ENCODE measurements at places on chromosomes 16 and 17.
A peak's percentile ranks its signal among the peaks of the same experiment; 100 is the strongest.

DNA sequence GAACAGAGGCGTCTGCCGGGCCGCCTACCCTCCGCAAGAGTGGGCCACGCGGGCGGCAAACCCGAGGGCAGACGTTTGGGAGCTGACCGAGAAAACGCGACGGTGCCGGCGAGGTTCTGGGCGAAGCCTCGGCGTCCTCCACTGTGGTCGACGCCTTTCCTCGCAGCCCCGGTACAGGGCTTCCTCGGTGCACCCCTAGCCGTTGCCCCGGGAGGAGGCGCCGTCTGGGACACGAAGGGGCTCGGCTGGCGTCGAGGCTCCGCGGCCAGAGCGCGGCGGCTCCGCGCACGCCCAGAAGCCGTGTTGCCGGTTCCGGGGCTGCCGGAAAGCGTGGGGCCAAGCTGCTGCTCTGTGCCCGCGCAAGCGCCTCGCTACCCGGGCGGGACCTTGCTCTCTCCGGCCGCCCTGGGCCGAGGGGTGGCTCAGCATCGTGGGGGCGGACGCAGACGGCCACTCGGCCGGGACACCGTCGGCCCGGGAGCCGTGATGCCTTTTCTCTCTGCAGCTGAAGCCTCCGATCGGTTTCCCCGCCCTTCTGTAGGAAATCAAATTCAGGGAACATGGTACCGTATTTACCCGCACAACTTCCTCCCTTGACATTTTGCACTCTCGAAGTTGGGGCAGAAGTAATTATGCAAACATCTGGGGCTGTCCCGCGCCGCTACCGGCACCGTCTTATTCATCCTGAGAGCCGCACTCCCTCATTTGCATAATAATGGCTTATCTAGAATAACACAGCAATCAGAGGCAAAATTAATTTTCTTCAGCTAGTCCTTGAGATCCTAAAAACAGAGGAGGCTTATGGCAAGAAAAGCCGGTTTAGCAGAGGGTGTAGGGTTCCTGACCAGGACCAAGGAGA is 7.3 kb upstream of the CBX8 start:
- peak; percentile 56 for DNase-seq

DNA sequence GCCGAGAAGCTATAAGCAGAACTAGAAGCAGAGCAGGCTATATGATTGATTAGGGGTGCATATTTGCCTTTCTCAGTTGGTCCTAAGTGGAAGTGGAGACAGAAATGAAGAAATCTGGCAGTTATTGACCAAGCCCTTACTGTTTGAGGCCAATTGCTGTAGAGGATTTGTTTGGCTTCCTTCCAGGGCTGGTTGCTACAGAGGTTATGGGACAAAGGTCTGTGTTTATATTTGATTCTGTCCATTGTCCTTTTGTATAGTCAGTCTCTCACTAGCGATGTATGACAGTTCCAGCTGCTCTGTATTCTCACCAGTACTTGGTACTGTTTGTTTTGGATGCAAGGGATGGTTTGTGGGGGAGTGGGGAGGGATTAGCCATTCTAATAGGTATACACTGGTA is 7.3 kb upstream of the ALOX15 start:
- no peak for DNase-seq

DNA sequence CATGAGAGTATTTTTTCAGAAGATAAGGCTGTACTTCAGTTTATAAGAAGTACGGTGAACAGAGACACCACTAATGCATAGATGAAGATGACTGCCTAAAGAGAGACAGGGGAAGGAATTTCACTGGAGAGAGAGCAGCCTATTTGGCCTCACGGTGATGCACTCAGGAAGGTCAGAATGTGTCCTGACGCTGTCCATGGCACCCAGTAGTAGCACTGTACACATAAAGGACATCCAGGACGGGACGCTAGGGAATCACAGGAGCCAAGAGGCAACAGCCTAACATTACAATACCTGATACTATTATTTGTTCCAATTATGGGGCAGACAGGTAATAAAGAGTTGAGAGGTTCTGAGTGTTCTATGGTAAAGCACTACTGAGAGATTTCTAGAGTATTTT is 24.9 kb upstream of the LRRC37A start:
- DNase-seq = no peak

DNA sequence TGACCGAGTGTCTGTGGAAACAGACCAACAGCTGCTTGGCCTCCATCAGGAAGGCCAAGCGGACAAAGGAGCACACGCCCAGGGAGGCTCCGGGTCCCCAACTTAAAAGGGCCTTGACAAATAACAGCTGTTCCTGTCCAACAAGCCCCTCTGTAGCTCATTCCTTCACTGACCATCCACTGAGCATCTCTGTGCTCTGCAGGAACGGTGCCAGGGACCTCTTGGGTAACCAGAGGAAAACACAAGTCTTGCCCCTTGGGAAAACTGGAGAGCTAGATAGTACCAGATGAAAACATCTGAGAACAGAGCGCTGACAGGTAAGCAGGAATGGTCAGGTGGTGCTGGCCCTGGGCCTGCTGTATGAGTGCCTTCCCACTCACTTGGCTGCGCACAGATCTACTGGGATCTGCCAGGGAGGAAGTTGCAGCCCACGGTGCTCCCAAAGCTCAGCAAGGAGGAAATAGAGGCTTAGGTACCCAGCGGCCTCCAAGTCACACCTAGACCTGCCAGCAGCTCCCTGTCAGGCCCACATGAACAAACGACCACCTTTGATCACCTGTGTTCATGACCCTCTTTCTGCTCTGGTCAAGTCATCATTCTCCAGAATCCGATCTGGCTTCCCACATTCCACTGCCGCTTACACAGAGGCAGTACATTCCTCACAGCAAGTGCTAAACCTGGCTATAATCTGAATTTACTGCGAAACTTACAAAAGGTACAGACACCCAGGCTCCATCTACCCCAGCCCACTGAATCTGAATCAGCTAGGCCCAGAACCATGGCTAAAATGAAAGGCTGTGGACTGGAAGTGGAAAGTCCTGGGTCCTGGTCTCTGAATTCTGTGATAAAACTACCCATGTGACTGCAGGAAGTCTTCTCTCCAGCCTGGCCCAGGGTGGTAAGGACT is 12.5 kb downstream of the DCAKD start:
- DNase-seq = no peak

DNA sequence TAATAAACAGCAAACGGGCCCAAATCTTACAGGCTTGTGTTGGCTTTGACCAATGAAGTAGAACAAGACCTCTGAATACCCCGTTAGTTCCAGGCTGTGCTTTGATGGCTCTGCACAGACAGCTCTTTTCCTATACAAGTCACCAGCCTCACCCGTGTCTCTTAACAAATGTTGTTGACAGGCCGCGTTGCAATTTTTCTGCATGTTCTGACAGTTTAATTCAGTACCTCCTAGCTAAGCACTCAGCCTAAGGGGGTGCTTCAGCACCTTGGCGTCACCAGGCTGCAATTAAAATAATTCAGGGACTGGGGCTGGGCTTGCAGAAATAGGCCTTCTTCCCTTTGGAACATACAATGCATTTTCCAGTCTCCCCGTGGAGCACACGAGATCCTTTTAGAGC is 500.1 kb downstream of the MAF start:
- DNase-seq = no peak

DNA sequence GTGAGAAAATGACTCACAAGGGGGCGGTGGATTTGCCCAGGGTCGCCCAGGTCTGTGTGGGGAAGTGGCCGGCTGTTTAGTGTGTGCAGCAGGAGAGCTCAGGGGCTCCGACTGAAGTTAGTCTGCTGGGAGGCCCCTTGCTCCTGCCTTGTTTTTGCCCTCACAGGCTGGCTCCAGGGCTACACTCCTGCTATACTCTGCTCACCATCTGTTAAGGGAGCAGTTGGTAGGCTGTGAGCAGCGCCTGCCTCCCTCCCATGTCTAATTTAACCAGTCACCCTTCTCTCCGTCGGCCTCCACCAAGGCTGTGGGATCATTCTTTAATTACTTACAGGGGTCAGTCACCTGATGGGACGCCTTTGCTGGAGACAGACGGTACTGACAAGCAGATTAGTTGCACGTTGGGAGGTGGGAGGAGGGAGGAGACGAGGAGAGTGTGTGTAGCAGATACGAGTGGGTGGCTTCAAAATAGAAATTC is 35.5 kb downstream of the KSR1 start:
- no peak for DNase-seq

- peak; percentile 59 for DNase-seq
Observed at GRCh38 chr17:58710948-58711552, 18.6 kb downstream of the RAD51C start.

DNA sequence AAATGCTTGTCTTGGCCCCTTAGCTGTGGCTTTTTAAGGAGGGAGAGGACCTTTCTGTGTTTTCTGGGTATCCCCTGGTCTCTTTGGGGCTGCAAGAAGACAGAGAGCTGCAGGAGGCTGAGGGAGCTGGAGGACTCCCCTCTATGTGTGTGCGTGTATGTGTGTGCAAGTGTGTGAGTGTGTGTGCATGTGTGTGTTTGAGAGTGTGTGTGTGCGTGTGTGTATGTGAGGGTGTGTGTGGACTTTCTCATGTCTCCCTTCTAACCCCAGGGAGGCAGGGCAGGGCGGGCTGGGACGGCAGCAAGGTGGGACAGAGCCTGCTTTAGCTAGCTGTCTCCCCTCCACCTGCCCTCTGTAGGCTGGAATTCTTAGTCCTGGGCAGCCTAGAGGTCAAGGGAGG is 1.9 kb downstream of the PRSS54 start:
- DNase-seq = no peak

- DNase-seq = no peak
Observed at GRCh38 chr16:69329369-69330285, 761 bp downstream of the PDF start.

DNA sequence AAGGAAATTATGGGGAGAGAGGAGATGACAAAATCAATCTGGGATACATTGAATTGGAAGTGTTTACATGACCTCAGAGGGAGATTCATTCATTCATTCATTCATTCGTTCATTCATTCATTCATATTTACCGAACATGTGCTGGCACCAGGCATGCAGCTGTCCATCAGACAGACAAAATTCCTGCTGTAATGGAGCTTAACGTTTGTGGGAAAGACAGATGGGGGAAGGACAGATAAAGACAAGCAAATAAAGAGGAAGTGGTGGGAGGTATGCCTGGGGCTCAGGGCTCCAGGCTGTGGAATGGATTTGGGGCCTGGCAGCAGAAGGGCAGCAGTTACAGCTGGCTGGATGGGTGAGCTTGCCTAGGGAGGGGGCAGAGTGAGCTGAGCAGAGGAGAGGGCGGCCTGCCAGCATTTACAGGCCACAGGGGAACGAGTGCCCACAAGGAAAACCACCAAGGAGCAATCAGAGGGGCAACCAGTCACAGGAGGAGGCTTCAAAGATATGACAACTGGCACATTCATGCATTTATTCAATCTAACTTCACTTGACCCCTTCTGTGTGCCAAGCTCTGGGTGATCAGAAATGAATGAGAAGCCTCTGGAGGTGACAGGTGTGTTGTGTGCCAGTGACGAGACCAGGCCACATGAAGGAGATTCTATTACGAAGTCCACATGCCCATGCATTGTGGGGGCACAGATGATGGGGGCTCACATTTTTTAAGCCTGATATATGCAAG is 48.5 kb downstream of the ARHGAP27 start:
- DNase-seq = no peak

DNA sequence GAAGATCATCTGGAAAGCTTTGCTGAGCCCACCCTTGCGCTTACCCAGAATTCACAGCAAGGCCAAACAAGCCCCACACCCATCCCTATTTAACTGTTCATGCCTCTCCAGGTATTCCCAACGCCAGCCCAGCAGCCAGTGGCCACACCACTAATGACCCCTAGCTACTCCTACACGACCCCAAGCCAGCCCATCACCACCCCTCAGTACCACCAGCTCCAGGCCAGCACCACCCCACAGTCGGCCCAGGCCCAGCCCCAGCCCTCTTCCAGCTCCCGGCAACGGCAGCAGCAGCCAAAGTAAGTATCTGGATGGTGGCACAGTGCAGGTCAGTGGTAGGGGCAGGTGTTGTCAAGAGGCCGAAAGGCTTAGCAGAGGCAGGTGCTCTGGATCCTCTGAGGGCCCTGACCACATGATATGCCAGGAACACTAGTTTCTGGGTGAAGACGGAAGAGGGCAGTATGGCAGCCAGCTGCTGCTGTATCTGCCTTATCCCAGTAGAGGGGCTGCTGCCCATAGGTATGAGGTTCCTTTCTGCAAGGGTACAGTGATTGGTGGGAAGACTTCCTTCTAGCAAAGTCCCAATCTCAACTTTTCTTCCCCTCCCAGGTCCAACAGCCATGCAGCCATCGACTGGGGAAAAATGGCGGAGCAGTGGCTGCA is 10.7 kb downstream of the PROCA1 start:
- DNase-seq = no peak

DNA sequence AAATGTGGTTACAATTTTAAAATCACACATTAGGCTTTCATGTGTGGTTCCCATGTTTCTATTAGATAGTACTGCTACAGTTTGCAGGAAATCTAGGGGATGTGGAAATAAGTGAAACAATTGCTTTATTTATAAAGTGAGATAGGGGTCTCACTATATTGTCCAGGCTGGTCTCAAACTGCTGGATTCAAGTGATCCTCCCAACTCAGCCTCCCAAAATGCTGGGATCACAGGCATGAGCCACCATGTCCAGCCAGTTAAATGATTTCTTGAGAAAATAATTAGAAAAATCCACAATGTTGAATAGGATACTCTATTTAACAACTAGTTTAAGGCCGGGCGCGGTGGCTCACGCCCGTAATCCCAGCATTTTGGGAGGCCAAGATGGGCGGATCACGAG is 42.0 kb downstream of the UBE2G1 start:
- no peak for DNase-seq

- DNase-seq = no peak
Observed at GRCh38 chr17:43978078-43978477, 24.3 kb upstream of the PYY start.

DNA sequence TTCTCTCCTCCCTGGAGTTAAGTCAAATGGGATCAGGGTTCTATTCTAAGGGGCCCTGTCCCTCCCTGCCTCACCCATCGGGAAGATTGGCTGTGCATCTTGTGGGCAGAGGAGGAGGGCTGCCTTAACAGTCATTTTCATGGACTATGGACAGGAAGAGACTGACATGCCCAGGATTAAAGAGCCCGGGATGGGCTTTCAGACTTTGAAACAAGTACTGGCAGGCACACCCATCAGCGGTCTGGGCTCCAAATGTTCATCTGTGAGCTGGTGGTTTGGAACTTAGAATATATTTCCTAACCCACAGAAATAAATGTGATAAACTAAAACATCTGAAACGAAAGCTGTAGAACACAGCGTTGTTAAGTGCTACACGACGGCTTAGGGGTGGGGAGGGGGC is 6.5 kb downstream of the SLC6A4 start:
- no peak for DNase-seq

- no peak for DNase-seq
Observed at GRCh38 chr17:924711-925475, 54.7 kb downstream of the NXN start.

DNA sequence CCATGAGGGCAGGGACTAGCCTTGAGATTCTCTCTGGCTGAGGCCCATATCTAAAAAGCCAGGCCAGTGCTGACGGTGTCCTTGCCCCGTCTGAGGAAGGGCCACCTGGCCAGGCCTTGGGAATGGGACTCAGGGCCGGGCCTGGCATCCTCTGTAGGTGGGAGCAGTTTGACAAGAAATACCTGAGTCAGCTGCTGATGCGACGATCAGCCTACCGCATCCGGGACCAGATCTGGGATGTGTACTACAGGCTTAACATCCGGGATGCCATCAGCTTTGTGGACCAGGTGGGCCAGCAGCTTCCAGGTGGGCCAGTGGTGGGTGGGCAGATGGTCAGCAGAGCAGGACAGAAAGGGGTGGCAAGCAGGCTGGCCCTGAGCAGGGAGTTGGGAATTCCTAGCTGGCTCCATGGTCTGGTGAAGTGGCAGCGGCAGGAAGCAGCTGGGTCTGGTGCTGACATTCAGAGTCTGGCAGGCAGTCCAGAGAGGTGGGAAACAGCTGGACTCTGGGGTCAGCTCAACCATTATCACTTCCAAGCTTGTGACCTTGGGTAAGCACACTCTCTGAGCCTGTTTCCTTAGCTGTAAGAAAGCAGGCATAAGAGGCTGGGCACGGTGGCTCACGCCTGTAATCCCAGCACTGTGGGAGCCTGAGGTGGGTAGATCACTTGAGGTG is 9.5 kb downstream of the SLC9A5 start:
- no peak for DNase-seq
